Tibial nerve (tissue), 4 donors: ENCODE measurements at places on chromosomes 1 and 21. TPM values are rescaled to one million over a fixed set of nuclear protein-coding genes. Genes with fewer than 3 reads are reported as not detected.
A peak's percentile ranks its signal among the peaks of the same experiment; 100 is the strongest.

GRCh38 chr1:62356257-62356835 is 37.1 kb upstream of the KANK4 start:
- H3K27me3 ChIP-seq = no peaks in the 10 kb centered on the region
- H3K36me3 ChIP-seq = no peaks in the 10 kb centered on the region
- H3K4me3 ChIP-seq = no peak overlapping the region

- DNase-seq = peak; percentile 26
- peak within 1 kb of the TSS; percentile 27 for H3K4me3 ChIP-seq
- no peaks in the 10 kb centered on the region for H3K4me1 ChIP-seq
- H3K27ac ChIP-seq = peak within 1 kb of the TSS; percentile 83
- H3K27me3 ChIP-seq = no peaks in the 10 kb centered on the region
Observed at GRCh38 chr1:99766378-99766800, at the start of gene FRRS1. Gene FRRS1, minus strand, starts transcription at chr1:99766635. Its CDS starts 17,867 bp downstream, at chr1:99748768.

- no peaks in the 10 kb centered on the region for H3K4me1 ChIP-seq
- H3K36me3 ChIP-seq = no peaks in the 10 kb centered on the region
Observed at GRCh38 chr1:180863158-180863775, 49.4 kb upstream of the KIAA1614 start.

DNA sequence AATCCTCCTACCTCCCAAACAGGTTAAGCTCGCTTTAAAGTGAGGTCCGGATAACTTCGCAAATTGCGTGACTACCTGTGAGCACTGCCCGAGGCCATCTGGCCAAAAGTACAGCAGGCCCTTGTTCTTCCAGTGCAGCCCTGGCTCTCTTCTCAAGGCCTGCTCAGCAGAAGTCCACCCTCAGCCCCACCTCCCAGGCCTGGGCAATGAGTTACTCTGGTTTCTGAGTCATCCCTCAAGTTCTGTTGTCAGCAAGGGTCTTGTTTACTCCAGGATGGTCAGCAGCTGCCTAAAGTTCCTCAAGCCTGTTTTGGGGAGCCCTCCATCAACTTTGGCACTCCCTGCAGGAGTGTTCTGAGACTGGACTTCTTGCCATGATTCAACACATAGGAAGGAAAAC is 101.7 kb downstream of the BCAR3 start:
- H3K4me3 ChIP-seq = no peak overlapping the region
- H3K27me3 ChIP-seq = no peaks in the 10 kb centered on the region
- H3K4me1 ChIP-seq = peaks cover 3% of the 10 kb centered on the region
- H3K36me3 ChIP-seq = peaks cover 11% of the 10 kb centered on the region
- no peak for DNase-seq

DNA sequence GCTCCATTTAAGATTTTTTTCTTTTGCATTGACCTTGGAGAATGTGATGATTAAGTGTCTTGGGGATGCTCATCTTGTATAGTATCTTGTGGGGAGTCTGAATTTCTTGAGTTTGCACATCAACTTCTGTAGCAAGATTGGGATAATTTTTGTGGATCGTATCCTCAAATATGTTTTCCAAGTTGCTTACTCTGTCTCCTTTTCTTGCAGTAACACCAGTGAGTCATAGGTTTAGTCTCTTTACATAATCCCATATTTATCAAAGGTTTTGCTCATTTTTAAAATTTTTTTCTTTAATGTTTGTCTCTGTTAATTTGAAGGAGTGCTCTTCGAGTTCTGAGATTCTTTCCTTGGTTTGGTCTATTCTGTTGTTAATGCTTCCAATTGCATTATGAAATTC is 41.7 kb upstream of the ANGPTL1 start:
- no peak for DNase-seq
- no peak overlapping the region for H3K4me3 ChIP-seq
- no peaks in the 10 kb centered on the region for H3K4me1 ChIP-seq
- H3K27ac ChIP-seq = no peak overlapping the region

DNA sequence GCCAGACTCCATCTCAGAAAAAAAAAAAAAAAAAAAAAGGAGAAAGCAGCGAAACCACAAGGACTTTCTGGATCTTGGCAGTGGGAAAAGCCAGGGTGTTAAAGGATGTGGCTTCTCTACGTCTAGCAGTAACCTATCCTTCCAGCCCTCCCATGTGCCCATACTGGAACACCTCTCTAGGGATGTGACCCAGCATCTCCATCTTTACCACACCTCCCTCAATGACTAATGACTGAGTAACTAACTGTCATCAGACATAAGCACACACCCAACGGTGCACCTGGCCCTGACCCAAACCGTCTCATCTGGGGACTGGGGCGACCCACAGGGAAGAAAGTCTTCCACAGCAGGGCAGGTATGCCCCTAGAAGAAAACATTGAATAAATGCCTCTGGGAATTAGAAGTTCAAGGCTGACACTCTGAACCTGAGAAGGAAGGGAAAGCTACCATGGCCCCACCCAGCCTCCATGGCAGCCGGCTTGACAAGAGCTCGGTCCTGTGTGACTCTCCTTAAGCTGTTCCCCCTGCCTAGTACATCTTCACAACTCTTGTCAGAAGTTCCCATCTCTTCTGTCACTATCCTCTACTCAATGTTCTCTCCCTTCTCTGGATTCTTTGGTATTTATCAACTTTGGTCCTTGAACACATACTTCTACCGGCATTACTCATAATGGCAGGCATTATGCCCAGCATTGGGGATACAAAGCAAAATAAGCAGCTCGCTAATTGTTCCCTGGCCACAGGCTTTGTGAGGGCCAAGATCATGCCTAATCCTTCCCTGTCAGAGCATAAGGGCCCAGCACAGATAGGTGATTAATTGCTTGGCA is 14.8 kb upstream of the PAQR6 start:
- no peak overlapping the region for H3K4me3 ChIP-seq
- DNase-seq = no peak
- H3K36me3 ChIP-seq = peaks cover 57% of the 10 kb centered on the region
- H3K27me3 ChIP-seq = no peaks in the 10 kb centered on the region
- no peaks in the 10 kb centered on the region for H3K4me1 ChIP-seq
- no peak overlapping the region for H3K27ac ChIP-seq

DNA sequence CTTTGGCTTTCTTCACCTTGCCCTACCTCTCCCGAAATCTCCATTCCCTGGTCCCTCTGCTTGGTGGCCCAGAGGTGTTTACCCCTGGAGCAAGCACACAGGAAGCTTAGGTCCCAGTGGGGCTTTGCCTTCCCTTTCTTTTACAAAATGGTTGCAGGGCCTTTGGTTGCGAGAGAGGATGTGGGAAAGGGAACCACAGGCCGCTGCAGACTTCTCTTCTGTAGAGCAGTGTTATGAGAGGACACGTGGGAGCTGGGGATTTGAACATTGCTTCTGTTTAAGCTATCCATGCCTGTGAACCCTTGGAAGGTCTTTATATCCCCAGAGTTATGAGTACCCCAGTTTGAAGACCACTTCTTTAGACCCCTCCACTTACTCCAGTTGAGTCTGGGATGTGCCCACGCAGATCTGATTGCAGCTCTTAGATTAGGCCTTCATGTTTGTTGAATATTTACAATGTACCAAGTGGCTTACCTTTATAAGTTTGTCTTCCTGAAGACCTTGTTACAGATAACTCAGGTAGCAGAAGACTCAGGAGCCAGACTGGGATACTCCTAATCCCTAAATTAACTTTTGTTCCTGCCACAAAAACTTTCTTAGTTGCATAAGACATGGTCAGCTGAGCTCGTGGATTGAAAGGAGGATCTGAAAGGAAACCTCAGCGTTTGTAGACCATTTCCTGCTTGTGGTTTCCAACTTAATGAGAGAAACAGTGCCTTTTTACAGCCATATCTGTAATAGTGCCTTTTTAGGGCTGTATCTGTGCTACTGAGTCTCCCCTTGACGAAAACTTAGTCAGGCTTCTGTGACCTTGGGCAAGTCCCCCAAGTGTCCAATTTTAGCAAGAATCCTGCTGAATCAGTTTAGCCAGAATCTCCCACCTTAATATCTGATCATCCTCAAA is 21.9 kb upstream of the IVNS1ABP start:
- H3K4me1 ChIP-seq = peaks cover 9% of the 10 kb centered on the region
- no peaks in the 10 kb centered on the region for H3K36me3 ChIP-seq
- H3K27me3 ChIP-seq = no peaks in the 10 kb centered on the region
- DNase-seq = peak; percentile 40

Gene DCST2
- 4.2 TPM for total RNA-seq
